Mesothelial cell of epicardium (in vitro differentiated cells): ENCODE measurements at places on chromosomes 5 and 9.

DNA sequence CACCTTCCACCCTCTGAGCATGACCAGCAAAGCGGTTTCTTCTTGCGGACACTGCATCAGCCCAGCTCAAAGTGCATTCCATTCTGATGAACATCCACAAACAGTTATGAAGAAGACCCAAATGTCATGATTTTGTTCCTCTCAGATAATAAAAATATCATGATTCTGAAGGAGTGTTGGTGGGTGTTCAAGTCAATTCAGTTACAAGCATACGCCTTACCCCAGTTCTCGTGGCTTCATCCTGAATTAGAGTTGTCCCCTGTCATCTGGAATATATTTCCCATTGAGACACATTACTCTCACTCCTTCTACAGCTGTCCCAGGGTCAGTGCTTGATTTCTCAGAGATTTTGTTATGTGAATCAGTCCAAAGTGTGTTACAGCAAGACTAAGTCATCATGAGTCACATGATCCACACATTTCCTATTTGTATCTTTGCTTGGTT, 325.4 kb downstream of the RFX3 start:
- no peaks in the 10 kb centered on the region for H3K4me1 ChIP-seq
- H3K36me3 ChIP-seq = no peaks in the 10 kb centered on the region
- H3K27me3 ChIP-seq = no peaks in the 10 kb centered on the region

GRCh38 chr5:130189961-130190360, 285.7 kb downstream of the CHSY3 start:
- no peaks in the 10 kb centered on the region for H3K27me3 ChIP-seq
- no peaks in the 10 kb centered on the region for H3K36me3 ChIP-seq
- H3K27ac ChIP-seq = no peak overlapping the region
- no peak for DNase-seq
- no peak overlapping the region for H3K4me3 ChIP-seq

- H3K4me1 ChIP-seq = peaks cover 15% of the 10 kb centered on the region
- H3K27me3 ChIP-seq = peaks cover 21% of the 10 kb centered on the region
- peak overlapping the region; percentile 5 for H3K27ac ChIP-seq
- no peak overlapping the region for H3K4me3 ChIP-seq
Observed at GRCh38 chr5:93601071-93601801, 18.2 kb downstream of the NR2F1 start.

- H3K27ac ChIP-seq = peak overlapping the region; percentile 89
- no peak for DNase-seq
- no peaks in the 10 kb centered on the region for H3K36me3 ChIP-seq
Observed at GRCh38 chr5:150624334-150625163, 15.9 kb upstream of the SYNPO start.

DNA sequence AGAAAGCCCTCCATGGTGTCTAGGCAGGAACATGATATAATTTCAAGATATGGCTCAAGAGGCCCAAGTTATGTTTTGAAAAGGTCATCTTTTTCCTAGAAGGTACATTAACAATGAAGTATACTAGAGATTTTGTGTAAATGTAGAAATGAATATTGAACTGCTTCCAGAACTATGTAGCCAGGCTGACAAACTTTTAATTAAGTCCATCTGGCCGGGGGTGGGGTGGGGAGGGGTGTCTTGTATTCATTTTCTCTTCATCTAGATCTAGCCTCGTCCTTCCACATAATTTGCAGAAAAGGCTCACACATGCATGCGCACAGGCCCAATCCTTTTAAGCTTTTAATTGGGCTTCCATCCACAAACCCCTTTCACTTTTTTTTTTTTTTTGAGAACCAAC, 323.3 kb downstream of the ARL15 start:
- no peak overlapping the region for H3K4me3 ChIP-seq
- H3K36me3 ChIP-seq = peaks cover 4% of the 10 kb centered on the region
- H3K27ac ChIP-seq = no peak overlapping the region
- no peak for DNase-seq

DNA sequence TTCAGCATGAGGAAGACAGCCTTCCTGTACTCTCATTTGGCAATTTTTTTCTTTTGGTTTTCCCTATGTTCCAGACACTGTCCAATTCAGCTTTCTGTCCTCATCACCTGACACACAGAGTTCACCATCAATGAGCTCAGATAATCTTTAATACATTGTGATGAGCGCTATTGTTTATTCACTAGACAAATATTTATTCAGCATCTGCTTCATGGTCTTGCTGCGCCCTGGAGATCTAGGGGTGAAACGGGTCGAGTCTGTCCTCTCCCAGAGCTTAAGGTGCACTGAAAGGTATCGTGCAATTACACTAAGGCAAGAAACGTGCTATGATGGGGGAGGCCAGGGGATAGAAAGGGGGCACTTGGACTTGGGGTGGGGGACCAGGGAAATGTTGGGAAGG, 281.6 kb downstream of the ZSWIM6 start:
- DNase-seq = no peak
- H3K27me3 ChIP-seq = peaks cover 4% of the 10 kb centered on the region
- H3K4me3 ChIP-seq = no peak overlapping the region
- H3K36me3 ChIP-seq = no peaks in the 10 kb centered on the region

DNA sequence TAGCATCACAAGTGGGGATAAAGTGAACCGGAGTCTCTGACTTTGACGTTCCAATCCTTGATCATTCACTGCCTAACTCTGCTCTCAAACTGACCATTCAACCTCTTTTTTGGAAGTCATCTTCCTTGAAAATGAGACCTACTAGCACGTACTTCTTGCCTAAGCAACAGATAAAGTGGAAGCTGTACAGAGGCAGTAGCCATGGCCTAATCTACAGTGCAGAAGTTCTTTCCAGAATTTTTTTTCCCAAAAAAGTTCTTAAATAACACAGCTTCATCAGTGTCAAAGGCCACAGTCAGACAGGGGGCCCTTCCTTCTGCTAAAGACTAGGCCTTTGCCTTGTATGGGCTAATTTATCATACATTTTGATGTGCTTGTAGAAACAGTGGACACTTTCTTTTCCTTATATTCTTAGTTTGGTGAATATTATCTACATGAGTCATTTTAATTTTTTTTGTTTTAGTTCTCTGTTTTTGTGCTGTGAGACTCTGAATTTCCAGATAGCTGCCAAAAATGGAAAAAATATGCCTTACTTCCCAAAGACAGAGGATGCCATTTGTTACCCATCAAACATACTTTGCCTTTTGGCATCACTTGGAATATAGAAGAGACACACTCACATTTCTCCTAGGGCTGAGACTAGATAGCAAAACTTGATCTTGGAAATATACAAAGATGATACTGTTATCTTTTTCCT, 96.3 kb upstream of the VCAN start:
- H3K4me3 ChIP-seq = no peak overlapping the region
- peaks cover 24% of the 10 kb centered on the region for H3K4me1 ChIP-seq
- no peaks in the 10 kb centered on the region for H3K27me3 ChIP-seq
- no peaks in the 10 kb centered on the region for H3K36me3 ChIP-seq
- H3K27ac ChIP-seq = peak overlapping the region; percentile 11

GRCh38 chr5:29016067-29016466, 1977.7 kb upstream of the CDH9 start:
- no peaks in the 10 kb centered on the region for H3K27me3 ChIP-seq
- peaks cover 8% of the 10 kb centered on the region for H3K4me1 ChIP-seq
- no peak for DNase-seq
- H3K27ac ChIP-seq = no peak overlapping the region

DNA sequence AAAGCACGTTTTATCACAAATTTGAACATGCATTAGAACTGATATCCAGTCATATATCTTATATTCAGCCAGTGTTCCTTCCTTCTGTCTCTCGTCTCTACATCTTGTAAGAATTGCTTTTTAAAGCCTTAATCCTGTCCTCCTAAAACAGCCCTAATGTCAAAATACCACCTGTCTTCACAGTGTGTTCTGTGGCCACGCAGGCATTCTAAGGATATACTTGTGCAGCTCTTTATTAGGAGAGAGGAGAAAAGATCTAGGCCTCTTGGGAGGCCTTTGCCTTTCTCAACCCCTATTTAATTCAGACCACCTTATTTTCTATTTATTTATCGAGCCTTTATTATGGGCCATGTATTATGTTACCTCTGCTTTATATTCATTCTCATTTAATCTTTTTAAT, 78.3 kb downstream of the MAN2A1 start:
- peaks cover 7% of the 10 kb centered on the region for H3K36me3 ChIP-seq
- H3K27me3 ChIP-seq = no peaks in the 10 kb centered on the region
- H3K4me1 ChIP-seq = no peaks in the 10 kb centered on the region
- H3K4me3 ChIP-seq = no peak overlapping the region
- DNase-seq = no peak

DNA sequence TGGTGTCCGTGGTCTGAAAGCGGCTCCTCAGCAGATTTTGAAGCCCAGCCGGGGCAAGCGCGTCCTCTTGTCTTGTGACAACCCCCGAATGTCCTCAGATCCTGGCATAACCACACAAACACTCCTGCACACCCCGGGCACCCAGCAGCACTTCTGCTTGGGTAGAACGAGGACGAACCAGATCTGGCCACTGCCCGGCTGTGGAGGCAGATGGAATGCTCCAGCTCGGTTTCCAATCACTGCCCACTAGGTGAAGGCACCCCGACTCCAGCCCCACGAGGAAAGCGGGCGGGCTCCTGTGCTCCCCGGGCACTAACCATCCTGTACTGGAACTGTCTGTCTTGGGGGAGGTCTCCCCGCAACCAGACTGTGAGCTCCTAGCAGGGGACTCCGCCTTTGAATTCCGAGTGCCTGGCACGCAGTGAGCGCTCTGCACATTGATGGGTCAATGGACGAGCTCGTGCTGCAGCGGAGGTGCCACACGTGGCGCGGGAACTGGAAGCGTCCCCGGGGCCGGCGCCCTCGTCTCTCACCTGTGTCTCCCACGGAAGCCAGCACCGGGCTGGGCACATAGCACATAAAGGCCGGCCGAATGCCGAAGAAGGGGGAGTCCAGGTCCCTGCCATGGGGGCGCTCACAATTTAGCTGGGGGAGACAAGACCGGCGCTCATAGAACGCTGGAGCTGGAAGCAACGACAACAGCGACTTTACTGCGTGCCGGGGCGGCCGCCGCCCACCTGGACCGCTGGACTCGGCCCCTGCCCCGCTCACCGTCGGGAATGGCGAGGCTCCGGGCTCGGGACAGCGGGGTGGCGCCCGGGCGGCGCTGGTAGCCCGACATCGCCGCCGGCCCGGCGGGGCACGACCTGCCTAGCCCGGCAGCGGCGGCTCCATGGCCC, 608 bp downstream of the ENTR1 start:
- H3K4me1 ChIP-seq = peaks cover 30% of the 10 kb centered on the region
- H3K36me3 ChIP-seq = peaks cover 34% of the 10 kb centered on the region
- H3K4me3 ChIP-seq = peak overlapping the region; percentile 87
- H3K27ac ChIP-seq = peak overlapping the region; percentile 97

GRCh38 chr9:3409453-3409852, 116.3 kb downstream of the RFX3 start:
- no peaks in the 10 kb centered on the region for H3K27me3 ChIP-seq
- H3K36me3 ChIP-seq = peaks cover 2% of the 10 kb centered on the region
- no peak for DNase-seq
- H3K4me3 ChIP-seq = no peak overlapping the region
- no peak overlapping the region for H3K27ac ChIP-seq

GRCh38 chr5:16934123-16934522, 2.0 kb downstream of the MYO10 start:
- H3K27ac ChIP-seq = peak overlapping the region; percentile 73
- peaks cover 25% of the 10 kb centered on the region for H3K27me3 ChIP-seq
- no peaks in the 10 kb centered on the region for H3K36me3 ChIP-seq
- peak; percentile 84 for DNase-seq
- H3K4me1 ChIP-seq = peaks cover 53% of the 10 kb centered on the region
- H3K4me3 ChIP-seq = peak overlapping the region; percentile 96

DNA sequence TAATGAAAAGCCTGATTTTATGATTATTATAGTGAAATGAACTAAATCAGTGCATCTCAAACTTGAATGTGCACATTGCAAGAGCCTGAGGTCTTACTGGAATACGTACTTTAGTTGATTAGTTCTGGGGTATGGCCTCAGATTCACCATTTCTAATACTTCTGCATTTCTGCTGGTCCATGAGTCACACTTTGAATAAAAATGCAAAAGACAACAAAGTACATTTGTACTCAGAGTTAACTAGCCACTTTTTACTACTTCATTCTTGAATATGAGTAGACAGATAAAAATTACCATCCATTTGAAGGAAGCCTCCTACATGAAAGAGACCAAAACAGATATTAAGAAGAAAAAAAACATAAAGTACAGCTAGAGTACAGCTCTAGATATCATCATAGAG, 27.1 kb upstream of the PRR16 start:
- no peak overlapping the region for H3K4me3 ChIP-seq
- DNase-seq = no peak
- H3K27ac ChIP-seq = no peak overlapping the region
- H3K4me1 ChIP-seq = no peaks in the 10 kb centered on the region
- no peaks in the 10 kb centered on the region for H3K27me3 ChIP-seq

DNA sequence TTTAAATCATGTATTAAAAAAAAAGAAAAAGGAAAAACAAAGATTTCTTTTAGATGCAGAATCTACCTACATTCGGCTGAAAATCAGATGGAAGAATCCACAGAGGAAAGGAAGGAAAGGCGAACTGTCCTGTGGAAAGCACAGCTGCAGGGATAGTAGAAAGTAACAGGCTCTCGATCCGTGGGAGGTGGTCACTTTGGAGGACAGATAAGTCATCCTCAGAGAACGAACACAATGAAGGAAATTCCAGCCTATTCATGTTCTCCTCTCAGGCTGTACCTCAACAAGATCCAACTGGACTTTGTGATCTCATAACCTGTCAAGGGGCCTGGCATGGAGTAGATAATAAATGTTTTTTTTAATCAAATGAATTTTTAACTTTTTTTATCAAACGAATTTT, 72.8 kb downstream of the NR6A1 start:
- peaks cover 32% of the 10 kb centered on the region for H3K4me1 ChIP-seq
- no peak for DNase-seq
- H3K36me3 ChIP-seq = peaks cover 26% of the 10 kb centered on the region
- peak overlapping the region; percentile 89 for H3K27ac ChIP-seq

DNA sequence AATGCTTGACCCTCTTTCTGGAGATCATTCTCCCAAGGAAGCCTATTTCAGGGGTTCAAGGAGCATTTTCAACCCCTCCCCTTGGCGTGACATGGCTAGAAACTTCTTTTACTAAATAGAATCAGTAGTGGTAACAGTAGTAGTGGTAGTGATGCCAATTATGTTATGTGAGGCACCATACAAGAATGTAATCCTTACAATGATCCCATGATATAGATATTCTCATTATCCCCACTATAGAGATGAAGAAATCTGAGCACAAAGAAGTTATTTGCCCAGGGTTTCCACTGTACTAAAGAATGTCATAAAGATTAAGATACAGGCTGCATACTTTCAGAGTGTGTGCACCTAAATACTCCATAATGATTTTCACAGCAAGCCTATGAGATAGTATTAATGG, 155.4 kb upstream of the CLINT1 start:
- no peak for DNase-seq
- no peak overlapping the region for H3K4me3 ChIP-seq
- no peak overlapping the region for H3K27ac ChIP-seq
- no peaks in the 10 kb centered on the region for H3K4me1 ChIP-seq

GRCh38 chr5:108720391-108720790, 27.3 kb upstream of the FER start:
- no peak for DNase-seq
- H3K4me1 ChIP-seq = peaks cover 5% of the 10 kb centered on the region
- no peaks in the 10 kb centered on the region for H3K27me3 ChIP-seq
- H3K36me3 ChIP-seq = no peaks in the 10 kb centered on the region

- peak overlapping the region; percentile 30 for H3K4me3 ChIP-seq
- peak; percentile 70 for DNase-seq
- peak overlapping the region; percentile 88 for H3K27ac ChIP-seq
- H3K4me1 ChIP-seq = peaks cover 19% of the 10 kb centered on the region
- no peaks in the 10 kb centered on the region for H3K36me3 ChIP-seq
Observed at GRCh38 chr5:157948738-157949410, 89.9 kb upstream of the CLINT1 start.

- H3K4me1 ChIP-seq = peaks cover 9% of the 10 kb centered on the region
- DNase-seq = no peak
- H3K27me3 ChIP-seq = peaks cover 44% of the 10 kb centered on the region
- H3K27ac ChIP-seq = no peak overlapping the region
- H3K4me3 ChIP-seq = no peak overlapping the region
Observed at GRCh38 chr5:111229221-111229835, 5.1 kb downstream of the CAMK4 start.
